ENCODE measurements at places on chromosomes 3 and 15.

- DNase-seq = peak; percentile 96
Measured at GRCh38 chr15:70741107-70741531, 22.2 kb downstream of the UACA start.

GRCh38 chr3:178810181-178810580 lies 261.4 kb downstream of the ZMAT3 start:
- no peak for DNase-seq

DNA sequence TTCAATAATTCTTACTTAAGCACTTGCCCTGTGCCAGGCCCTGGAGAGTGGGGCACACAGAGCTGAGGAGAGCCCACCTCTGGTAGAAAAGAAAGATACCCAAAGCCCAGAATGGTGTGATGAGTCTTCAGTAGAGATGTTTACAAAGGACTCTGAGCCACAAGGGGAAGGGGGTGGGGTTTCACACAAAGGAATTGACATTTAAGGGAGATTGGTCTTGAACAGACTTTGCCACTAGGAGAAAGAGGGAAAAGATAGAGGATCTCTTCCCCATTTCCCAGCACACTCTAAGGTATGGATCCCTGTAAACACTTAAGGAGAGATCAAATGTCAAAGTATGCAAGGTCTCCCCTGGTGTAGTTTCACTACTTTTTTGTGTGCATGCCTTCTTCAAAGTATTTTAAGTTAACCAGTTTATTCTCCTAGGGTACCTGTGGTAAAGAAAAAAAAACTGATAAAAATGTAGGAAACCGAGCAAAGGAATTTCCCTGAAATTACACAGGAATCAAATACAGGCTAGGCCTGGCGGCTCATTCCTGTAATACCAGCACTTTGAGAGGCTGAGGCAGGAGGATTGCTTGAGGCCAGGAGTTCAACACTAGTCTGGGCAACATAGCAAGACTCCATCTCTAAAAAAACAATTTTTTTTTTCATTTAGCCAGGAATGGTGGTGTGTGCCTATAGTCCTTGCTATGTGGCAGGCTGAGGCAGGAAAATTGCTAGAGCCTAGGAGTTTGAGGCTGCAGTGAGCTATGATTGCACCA lies 117.6 kb upstream of the SKOR1 start:
- DNase-seq = no peak

DNA sequence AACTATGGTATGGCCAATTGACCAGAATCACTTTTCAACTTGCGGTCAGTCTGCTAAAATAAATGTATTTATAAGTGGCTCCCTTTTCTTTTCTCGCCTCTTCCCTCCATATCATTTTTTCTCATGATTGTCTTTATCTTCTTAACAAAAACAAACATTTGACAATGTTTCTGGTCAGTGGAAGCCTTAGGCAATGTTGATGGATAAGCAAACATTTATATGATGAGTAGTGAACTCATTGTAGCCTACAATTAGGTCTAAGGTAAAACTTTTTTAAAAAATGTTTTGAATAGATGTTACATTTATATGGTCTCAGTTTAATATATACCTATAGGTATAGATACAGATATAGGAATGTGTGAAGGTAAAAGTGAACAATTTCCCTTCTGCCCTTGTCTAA lies 355.4 kb downstream of the MFSD1 start:
- no peak for DNase-seq

GRCh38 chr3:19644405-19644804 lies 289.6 kb downstream of the EFHB start:
- no peak for DNase-seq

- DNase-seq = no peak
Measured at GRCh38 chr15:42933886-42934667, 13.5 kb upstream of the TTBK2 start.

DNA sequence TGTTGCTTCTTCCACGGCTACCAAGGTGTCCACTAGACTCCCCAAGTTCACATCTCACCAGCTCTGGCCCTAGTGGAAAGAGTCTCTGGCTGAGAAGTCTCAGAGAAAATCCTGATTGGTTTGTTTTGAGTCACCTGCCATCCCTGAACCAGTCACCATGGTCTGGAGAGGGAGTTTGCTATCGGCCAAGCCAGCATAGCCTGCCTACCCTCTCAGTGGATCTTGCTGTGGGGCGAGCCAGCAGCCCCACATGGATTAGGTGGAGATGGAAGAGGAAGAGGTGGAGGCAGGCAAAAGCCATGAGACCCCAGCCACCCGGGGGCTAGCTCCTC lies 48.1 kb upstream of the FLNB start:
- DNase-seq = no peak

DNA sequence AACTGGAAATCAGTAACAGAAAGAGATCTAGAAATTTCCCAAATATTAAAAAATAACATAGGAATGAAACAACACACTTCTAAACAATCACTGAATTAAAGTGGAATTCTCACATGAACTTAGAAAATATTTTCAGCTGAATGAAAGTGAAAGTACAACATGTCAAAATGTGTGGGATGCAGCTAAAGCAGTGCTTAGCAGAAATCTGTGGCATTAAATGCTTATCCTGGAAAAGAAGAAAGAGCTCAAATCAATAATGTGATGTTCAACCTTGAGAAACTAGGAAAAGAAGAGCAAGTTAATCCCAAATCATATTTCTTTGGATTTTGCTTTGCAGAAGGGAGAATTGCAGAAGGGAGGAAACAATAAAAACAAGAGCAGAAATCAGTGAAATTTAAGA lies 98.2 kb upstream of the NR2E3 start:
- peak; percentile 6 for DNase-seq

GRCh38 chr3:188299068-188299467 lies 145.1 kb downstream of the LPP start:
- no peak for DNase-seq

GRCh38 chr3:67685499-67685898 lies 31.1 kb upstream of the SUCLG2 start:
- DNase-seq = no peak

DNA sequence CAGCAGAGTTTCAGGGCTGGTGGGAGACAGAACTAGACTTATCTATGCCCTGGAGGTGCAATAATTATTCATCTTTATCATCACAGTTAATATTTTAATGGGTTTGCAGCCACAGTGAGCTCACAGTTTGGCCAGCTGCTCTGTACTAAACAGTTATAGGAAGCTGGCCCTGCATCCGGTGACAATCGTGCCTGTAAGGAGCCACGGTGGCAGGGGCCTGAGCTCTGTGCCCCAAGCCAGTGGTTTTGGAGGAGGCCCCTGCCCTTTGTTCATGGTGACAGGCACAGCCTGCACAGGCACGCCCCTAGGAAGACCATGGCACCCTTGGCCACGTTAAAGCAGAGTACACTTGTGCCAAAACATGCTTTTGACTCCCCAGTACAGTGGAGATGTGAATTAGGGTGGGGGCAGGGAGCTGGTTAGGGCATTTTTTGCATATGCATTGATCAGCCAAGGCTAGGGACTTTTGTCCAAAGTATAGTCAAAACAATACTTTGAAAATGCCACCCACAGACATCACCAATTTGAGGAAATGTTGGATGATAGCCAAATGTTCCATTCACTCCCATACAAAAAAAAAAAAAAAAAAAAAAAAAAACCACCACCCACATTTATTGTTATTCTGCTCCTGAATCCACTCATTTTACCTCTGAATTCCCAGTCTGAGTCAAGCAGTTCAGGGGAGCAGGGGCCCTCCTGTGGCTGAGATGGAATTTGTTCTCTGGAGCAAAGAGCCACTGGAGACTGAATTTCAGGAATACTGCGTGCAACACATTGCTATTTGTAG lies 3.4 kb upstream of the RFTN1 start:
- DNase-seq = peak; percentile 83

GRCh38 chr3:32428092-32429068 lies 36.7 kb downstream of the CMTM7 start:
- DNase-seq = no peak

GRCh38 chr3:121552797-121553196 lies 7.0 kb upstream of the POLQ start:
- DNase-seq = no peak

DNA sequence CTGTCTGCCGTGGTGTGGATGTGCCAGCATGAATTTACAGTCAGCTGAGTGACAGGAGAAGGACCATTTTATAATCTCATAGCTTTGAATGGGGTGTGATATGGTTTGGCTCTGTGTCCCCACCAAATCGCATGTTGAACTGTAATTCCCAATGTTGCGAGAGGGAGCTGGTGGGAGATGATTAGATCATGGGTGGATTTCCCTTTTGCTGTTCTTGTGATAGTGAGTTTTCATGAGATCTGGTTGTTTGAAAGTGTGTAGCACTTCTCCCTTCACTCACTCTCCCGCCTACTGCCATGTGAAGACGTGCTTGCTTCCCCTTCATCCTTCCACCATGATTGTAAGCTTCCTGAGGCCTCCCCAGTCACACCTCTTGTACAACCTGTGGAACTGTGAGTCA lies 111.9 kb upstream of the CHD2 start:
- no peak for DNase-seq

DNA sequence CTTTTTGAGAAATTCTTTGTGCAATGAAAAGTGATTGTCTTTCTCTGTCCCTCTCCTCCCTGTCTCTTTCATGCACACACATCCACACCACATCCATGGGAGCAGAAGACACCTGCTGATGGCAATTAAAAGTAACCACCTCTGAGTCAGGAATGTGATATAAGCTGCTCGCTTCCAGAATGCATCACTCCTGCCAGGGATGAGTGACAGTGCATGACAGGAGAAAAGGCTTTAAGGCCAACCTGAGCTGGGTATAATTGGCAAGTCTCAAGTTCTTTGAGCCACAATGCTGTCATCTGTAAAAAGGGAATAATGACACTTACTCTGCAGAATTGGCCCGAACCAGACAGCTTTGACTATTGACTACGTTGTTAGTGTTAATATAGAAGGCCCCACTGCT lies 59.6 kb downstream of the UBP1 start:
- no peak for DNase-seq

- peak; percentile 57 for DNase-seq
Measured at GRCh38 chr15:60328852-60329443, 68.8 kb downstream of the ANXA2 start.

GRCh38 chr3:12471241-12471640 lies 13.0 kb upstream of the TSEN2 start:
- no peak for DNase-seq

- no peak for DNase-seq
Measured at GRCh38 chr15:99437315-99438223, 128.2 kb upstream of the MEF2A start.

DNA sequence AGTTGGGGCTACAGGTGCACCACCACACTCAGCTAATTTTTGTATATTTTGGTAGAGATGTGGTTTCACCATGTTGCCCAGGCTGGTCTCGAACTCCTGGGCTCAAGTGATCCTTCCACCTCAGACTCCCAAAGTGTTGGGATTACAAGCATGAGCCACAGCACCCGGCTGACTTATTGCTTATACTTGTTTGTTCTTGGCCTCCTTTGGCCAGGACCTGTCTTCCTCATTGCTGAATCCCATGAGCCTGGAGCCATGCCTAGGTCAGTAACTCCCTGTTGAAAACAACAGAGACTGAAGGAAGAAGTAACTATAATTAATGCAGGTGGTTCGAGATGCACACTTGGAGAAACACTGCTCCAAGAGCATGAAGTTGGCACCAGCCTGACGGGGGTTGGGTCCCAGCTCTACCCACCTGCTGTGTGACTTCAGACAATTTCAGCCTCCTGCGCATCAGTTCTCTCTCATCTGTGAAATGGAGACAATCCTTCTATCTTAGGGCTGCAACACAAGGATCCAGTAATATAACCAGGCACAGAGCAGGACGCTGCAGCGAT lies 38.9 kb downstream of the CPN2 start:
- no peak for DNase-seq

- DNase-seq = peak; percentile 29
Measured at GRCh38 chr3:156614642-156615511, 59.5 kb upstream of the TIPARP start.

DNA sequence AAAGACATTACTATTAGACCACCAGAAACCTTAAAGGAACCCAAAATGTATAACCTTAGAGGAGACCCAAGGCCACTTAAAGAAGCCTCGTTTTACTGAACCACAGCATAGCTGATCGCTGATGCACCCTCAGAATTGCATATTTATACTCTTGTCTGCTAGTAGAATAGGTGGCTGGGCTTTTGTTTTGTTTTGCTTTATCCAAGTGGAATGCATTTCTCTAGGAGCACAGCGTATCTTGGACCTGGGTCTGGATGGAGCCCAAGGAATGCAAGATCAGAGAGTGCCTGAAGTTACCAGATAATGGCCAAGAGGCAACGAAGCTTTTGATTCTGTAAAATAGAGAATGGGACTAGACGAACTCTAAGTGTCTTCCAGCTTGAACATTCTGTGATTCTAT lies 129.2 kb upstream of the COL8A1 start:
- DNase-seq = peak; percentile 80

DNA sequence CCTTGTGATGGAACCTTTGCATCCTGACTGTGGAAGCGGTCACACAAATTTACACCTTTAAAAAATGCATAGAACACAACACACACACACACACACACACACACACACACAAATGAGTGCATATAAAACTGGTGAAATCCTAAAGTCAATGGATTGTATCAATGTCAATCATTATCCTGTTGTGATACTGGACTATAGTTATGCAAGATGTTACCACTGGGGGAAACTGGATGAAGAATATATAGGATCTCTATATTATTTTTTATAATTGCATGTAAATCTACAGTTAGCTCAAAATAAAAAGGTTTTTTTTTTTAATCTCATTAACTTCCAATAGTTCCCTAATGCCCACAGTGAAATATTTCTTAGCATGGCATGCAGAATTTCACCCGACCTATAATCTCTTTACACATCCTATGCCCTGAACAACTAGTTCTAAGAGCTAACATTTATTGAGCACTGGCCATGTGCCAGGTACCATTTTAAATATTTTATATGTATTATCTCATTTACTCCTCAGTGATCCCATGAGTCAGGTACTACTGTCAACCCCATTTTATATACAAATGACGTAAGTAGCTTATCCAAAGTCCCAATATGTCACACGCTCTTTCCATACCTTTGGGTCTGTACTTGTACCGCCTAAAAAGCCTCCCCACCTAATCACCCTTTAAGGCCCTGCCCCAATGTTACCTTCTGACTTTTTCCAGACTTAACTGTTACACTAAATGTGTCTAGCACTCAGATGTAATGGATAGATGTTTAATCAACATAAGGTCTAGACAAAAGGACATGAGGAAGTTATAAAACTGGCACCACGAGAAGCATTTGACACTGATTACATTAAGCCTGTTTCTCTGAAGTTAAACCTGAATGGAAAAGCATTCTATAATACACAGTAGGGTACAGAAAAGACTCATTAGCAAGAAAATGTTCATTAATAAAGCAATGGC lies 5.5 kb downstream of the ABCC5 start:
- DNase-seq = no peak

DNA sequence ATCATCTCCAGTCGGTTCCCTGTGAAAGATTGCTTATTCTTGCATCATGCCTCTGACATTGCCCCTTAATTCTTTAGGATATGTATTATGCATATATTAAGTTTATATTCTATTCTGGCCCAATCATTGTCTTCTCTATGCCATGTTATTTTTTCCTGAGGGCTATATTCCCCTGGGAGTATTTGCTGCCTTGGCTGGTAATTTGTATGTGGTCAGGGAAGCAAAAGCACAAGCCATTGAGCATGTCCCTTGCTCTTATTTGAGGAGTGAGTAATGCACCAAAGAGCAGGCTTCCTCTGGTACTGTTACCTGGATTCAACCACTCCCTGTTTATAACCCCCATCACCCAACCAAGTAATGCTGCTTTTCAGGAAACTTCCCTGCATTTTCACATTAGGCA lies 36.3 kb downstream of the STAC start:
- DNase-seq = no peak

GRCh38 chr3:48285132-48285531 lies 44.2 kb downstream of the ZNF589 start:
- peak; percentile 6 for DNase-seq

Data from fibroblast of pulmonary artery (primary cell).